ENCODE measurements at places on chromosomes 3 and 15. TPM values are rescaled to one million over a fixed set of nuclear protein-coding genes. Genes with fewer than 3 reads are reported as not detected.

The DNASE1L3 gene
- not detected for total RNA-seq

The SPATA12 gene
- total RNA-seq, result not detected

The POPDC2 gene
- total RNA-seq, result 0.69 TPM

The AMOTL2 gene
- total RNA-seq, result 42.9 TPM

The GOLGA6B gene
- not detected for total RNA-seq

The AP3B2 gene
- 65.0 TPM for total RNA-seq

The FGF7 gene
- 0.69 TPM for total RNA-seq

The KIF7 gene
- 5.1 TPM for total RNA-seq

The NPAP1 gene
- total RNA-seq, result 0.69 TPM

The STRIT1 gene
- 2.1 TPM for total RNA-seq

The NFKBIZ gene
- 4.6 TPM for total RNA-seq

The ERICH6 gene
- 0.46 TPM for total RNA-seq

The VPS39 gene
- 56.5 TPM for total RNA-seq

The EBLN2 gene
- 5.3 TPM for total RNA-seq

The NCK1 gene
- total RNA-seq, result 42.7 TPM

The TAGLN3 gene
- 103 TPM for total RNA-seq

The ACKR4 gene
- not detected for total RNA-seq

The UCN2 gene
- not detected for total RNA-seq

The EPHB1 gene
- total RNA-seq, result 24.2 TPM

The HESX1 gene
- total RNA-seq, result not detected

The TIGIT gene
- total RNA-seq, result not detected

The SLCO2A1 gene
- 0.69 TPM for total RNA-seq

The RTP1 gene
- total RNA-seq, result 3.2 TPM

The AMT gene
- 3.9 TPM for total RNA-seq

The CCDC54 gene
- not detected for total RNA-seq

The RETNLB gene
- total RNA-seq, result not detected

The SLITRK3 gene
- total RNA-seq, result 26.5 TPM

The CTXND1 gene
- total RNA-seq, result 4.2 TPM

The PRSS50 gene
- total RNA-seq, result not detected

The IFRD2 gene
- total RNA-seq, result 18.5 TPM

The HYAL1 gene
- 0.69 TPM for total RNA-seq

The ATP2C1 gene
- 190 TPM for total RNA-seq

The TERC gene
- 71.0 TPM for total RNA-seq

The TLR9 gene
- total RNA-seq, result under 0.01 TPM

The CCDC39 gene
- total RNA-seq, result 3.9 TPM

The LCTL gene
- 0.46 TPM for total RNA-seq

The HTR3E gene
- not detected for total RNA-seq

The GABRR3 gene
- not detected for total RNA-seq

Measured in diencephalon (tissue), 1 donor.